ENCODE measurements at places on chromosomes 4 and X.

DNA sequence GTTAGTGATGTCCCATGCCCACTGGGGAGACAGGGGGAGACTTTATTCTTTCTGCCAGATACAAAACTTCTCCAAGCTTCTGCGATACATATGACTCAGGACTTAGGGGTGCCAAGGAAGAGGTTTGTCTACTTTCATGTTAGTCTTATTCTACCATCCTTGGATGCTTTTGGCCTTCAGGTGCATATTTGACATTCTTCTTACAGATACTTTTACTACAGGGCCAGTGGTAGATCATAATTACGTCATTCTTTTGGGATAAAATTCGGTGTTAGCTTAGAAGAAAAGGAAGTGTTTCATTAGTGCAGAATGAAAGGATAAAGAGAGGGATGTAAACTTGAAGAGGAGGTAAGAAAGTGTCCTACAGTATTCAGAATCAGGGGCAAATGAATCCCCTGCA lies 245.2 kb downstream of the THOC2 start:
- no peak for DNase-seq

GRCh38 chr4:143273160-143273917 lies 63.3 kb upstream of the GAB1 start:
- DNase-seq = no peak

DNA sequence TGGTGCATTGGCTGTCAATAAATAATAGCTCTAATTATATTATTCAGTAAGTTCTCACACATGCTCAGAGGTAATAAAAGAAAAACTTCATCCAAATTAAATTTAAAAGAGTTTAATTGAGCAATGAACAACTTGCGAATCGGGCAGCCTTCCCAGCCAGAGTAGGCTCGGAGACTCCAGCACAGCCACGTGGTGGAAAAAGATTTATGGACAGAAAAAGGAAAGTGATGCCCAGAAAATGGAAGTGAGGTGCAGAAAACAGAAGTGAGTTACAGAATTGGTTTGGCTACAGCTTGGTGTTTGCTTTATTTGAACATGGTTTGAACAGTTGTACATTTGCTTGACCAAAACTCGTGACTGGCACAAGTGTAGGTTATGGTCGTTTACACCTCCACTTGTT lies 13.6 kb upstream of the BOD1L1 start:
- DNase-seq = no peak

GRCh38 chrX:3712870-3713224 lies 602 bp downstream of the PRKX start:
- DNase-seq = no peak

GRCh38 chr4:96375367-96375766 lies 535.5 kb downstream of the PDHA2 start:
- no peak for DNase-seq

- no peak for DNase-seq
Measured at GRCh38 chrX:155956099-155956498, 41.4 kb upstream of the IL9R start.

All from Panc1 (cell line).